ENCODE measurements at places on chromosomes 4 and X.

- no peak for DNase-seq
Observed at GRCh38 chr4:176896211-176896610, 103.5 kb upstream of the VEGFC start.

- DNase-seq, result no peak
Observed at GRCh38 chr4:139774759-139775487, 109.3 kb downstream of the MGST2 start.

DNA sequence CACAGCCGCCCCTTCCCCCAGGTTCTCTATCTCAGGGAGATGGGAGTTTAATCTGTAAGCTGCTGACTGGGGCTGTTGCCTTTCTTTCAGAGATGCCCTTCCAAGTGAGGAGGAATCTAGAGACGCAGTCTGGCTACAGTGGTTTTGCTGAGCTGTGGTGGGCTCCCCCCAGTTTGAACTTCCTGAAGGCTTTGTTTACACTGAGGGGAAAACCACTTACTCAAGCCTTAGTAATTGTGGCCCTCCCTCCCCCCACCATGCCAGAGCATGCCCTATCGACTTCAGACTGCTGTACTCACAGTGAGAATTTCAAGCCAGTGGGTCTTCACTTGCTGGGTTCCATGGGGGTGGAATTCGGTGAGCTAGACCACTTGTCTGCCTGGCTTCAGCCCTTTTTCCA, 131.3 kb downstream of the FAAH2 start:
- DNase-seq, result no peak

GRCh38 chrX:48083212-48083611, 11.8 kb upstream of the ZNF630 start:
- no peak for DNase-seq

GRCh38 chr4:111946800-111947199, 198.5 kb upstream of the FAM241A start:
- no peak for DNase-seq

GRCh38 chrX:37599729-37600128, 28.3 kb downstream of the LANCL3 start:
- no peak for DNase-seq

GRCh38 chr4:41763729-41764128, 15.2 kb upstream of the PHOX2B start:
- no peak for DNase-seq

Measured in GM12864 (cell line).